ENCODE measurements at places on chromosomes 4 and X.
A peak's percentile ranks its signal among the peaks of the same experiment; 100 is the strongest.

- DNase-seq: no peak
Observed at GRCh38 chrX:40987413-40987812, 97.8 kb upstream of the USP9X start.

DNA sequence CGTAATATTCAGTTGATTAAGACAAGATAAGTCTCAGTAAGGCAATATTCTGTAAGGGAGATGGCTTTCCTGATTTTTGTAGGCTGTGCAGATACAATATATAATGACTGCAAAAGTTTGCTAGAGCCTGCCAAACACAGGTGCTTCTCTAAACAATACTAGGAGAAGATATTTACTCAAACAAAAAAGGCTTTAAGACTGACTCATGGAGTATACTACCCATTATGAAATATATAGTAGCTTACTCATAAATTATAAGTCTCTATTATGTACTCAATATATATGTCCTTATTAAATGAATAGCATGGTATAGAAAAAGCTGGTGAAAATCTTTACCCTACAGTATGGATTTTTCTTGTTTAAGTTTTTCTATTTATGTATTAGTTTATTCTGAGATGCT is 93.2 kb upstream of the IL15 start:
- no peak for DNase-seq

- no peak for DNase-seq
Observed at GRCh38 chrX:85004255-85004654, 578 bp downstream of the APOOL start.

GRCh38 chr4:148834804-148835631 is 392.8 kb upstream of the NR3C2 start:
- no peak for DNase-seq

DNA sequence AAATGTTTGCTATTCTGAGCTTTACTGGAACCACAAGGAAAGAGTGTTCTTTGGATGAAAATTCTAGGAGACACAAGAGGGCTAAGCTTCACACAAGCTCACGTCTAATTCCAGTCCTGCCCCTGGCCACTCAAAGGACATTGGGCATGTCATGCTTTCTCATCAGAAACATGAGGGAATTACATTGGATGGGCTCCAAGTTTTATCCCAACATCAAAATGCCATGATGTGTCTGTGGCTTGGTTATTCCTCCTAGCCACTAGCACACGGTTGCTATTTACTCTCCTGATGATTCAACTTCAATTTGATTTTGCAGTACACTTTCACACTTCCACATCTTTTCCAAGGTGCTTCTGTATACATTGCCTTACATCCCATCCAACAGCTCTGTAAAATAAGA is 149.6 kb upstream of the FAM9B start:
- DNase-seq: no peak

DNA sequence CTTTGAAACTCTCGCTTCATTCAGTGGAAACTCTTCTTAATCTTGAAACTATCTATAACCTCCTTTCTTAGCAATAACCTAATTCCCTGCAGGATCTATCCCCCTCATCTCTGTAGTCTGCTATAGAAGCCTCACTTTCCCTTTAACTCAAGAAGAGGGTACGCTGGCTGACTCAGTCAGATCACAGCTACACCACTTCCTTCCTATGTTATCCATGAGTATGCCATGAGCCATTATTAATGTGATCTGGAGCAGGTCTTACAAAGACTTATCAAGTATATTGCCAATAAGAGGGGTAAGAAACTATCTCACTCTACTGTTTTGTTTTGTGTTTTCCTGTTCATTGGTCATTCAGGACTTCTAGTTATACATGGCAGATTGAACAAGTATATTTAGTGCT is 165.3 kb downstream of the PJA1 start:
- DNase-seq: no peak

GRCh38 chr4:26412381-26413372 is 77.6 kb downstream of the CCKAR start:
- DNase-seq: peak; percentile 11

- DNase-seq: no peak
Observed at GRCh38 chrX:74931214-74931613, 6.0 kb upstream of the NEXMIF start.

DNA sequence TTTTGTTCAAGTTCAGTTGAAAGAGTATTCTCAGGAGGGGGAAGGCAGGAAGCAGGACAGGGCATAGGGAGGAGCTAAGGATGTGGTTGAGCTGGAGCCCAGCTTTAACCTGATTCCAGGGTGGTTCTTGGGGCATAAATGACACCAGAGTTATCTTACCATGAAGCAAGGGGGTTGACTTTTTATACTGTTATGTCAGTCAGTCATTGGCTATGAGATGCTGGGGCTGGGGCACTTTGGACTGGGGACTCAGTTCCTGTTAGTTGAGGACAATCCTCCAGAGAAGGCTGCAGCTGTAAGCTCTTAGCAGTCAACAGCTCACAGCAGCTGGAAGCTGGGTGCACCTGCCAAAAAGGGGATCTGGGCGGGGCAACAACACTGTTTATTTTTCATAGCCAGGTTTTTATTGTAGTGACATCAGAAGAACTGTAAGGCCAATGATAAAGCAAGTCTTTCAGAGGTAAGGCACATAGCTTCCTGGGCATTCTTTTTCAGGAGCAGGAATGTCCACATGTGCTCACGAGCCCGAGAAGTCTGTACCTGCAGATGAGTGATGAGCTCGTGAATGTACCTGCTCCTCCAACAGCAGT is 78.5 kb downstream of the MID1IP1 start:
- no peak for DNase-seq

All from anterior cingulate cortex (tissue), 58 donors.